EH (cell line): ENCODE measurements at places on chromosomes 2 and 18.

GRCh38 chr18:62571037-62571436 is 48.2 kb downstream of the ZCCHC2 start:
- no peak for DNase-seq

DNA sequence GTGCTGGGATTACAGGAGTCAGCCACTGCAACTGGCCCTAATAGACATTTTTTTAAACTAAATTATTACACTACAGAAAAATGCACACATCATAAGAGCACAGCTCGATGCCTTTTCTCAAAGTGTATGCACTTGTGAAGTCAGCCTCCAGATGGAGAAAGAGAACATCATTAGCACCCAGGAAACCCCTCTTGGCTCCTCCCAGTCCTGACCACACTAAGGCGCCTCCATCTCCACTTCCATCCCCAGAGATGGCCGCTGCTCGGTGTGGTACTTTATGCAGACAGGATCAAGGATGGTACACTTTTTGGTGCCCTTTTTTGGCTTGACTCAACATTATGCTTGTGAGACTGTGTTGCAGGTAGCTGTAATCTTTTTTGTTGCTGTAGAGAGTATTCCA is 34.8 kb downstream of the RRM2 start:
- peak; percentile 25 for DNase-seq

DNA sequence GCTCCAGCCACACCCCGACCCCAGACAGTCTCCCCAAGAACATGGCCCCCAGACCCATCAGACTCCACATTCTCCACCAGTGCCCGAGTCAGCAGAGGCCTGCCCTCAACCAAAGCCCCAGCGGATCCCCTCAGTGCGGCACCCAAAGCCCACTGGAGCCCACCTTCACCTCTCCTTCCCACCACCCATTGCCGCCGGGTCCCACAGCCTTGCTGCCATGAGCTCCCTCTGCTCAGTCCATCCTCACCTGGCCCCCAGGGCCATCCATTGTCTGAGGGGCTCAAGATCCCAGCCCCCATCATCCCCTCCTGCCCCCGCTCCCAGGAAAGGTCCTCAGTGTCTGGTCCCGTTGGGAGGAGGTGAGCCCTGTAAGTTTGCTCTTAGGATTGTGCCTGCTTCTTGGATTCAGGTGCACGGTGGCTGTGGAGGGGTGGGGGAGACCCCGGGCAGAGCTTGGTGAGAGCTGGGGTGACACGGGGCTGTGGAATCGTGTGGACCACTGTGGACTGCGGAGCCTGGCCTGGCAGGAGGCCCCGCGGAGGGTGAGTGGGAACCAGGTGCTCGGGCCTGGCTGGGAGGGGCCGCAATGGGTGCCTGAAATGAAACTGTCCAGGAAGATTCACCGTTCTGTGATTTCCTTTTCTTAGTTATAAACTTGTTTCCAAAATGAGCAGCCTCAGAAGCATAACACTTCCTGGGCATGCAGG is 32.7 kb upstream of the GPC1 start:
- no peak for DNase-seq

DNA sequence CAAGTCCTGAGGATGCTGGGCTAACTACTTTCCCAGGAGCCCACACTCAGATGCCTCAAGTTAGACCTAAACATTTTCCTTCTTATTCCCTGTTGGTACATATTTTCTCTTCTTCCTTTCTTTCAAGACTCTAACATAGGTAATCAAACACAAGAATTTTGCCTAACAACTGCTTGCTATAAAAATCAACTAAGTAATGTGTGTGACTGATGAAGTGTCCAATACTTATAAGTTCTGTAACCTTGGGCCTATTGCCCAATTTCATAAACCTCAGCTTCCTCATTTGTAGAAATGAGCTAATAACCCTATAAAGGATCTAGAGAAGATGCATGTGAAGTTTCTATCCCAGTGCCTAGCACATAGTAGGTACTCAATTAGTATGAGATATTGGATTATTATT is 31.6 kb upstream of the PIK3C3 start:
- no peak for DNase-seq

DNA sequence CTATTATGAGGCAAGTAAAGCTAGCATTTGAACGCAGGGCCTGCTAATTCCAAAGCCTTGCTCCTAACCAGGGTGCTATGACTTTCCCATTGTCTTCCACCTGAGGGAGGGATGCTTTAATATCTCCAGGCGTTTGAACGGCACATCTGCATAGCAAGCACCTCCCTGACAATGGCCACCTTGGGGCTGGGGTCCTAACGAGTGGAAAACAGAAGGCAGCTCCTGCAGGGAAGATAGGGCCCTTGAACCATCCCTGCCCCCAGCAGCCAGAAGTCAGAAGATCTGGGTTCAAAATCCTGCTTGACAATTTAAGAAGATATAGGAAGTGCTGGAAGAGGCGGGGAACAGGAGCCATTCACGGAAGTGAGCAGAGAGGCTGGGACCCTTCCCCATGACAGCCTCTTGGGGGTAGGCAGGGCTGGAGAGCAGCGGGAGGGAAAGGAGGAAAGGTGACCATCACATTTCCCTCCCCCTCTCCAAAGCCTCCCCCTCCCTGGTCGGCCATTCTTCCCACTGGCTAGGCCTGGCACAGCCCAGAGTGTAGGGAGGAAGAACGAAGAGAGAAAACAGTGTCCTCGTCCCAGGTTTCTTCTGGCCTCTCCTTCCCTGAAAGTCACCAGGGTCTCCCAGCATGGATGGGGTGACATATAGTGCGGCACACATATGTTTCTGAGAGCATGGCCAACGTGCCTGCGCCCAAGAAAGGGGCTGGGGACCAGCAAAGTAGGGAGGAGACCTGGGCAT is 73.5 kb downstream of the EMX1 start:
- no peak for DNase-seq

DNA sequence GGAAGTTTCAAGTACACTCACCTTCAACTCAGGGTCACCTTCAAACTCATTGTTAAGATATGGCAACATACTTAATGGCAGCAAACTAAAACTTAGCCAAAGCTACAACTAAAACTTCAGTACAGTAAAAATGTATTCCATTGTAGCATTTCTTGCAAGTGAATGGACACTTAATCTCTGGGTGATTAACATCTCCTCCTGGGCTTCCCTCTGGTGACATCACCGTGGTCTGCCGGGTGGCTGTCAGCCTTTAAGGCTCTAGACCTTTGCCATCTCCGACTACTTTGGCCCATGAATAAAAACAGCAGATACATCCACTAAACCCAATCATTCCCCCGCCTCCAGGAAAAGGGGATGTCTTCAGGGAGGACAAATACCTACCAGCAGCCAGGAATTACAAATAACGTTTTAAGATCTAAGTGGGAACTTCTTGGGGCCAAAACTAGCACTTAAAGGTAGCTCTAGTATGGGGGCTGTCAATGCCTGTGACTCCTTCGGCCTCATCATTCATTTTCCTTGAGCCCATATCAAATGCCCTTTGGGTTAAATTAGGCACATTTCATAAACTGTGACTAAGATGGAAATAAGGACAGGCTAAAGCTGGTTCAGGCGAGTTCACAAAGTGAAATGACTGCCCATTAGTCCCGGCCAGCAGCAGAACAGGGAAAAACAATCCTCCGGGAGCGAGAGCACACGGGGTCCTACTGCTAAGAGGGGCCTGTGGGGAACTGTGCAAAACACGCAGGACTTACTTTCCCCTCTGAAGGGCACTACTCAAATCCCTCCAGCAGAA is 1.1 kb downstream of the TFCP2L1 start:
- peak; percentile 4 for DNase-seq

GRCh38 chr18:25876330-25876948 is 214.0 kb downstream of the SS18 start:
- no peak for DNase-seq

- DNase-seq, result peak; percentile 73
Observed at GRCh38 chr2:199485732-199486335, 28.1 kb upstream of the SATB2 start.

DNA sequence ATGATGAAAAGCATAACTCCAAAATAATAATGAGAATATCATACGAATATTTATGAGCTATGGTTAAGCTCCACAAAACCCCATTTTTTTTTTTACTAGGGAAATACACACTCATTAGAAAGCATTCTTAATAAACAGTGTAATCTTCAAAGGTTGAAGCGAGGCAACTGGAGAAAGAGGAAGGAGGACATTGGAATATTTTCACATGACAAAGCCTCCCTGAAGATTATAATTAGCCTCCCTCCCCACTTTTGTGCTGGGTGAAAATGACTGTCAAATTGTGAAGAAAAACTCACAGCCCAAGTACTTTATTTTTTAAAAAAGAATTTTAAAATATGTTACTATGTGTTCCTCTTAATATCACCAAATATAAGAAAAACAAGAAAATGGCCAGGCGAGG is 64.1 kb upstream of the NFU1 start:
- DNase-seq, result no peak

DNA sequence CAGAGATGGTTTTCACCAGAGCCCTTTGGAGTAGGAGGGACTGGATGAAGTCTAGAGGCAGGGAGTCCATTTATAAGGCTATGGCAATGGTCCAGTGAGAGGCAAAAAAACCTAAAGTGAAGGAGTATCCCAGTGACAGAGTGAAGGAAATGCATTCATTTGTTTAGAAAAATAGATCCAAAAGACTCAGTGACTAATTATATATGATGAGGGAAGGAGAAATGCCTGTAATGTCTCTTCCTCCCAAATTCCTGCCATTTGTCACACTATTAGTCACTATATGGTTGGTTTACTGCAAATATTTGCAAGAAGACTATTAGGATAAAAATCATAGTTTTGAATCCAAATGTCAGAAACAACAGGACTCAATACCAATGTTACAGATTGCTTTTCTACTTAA is 104.2 kb downstream of the ZNF521 start:
- peak; percentile 91 for DNase-seq

DNA sequence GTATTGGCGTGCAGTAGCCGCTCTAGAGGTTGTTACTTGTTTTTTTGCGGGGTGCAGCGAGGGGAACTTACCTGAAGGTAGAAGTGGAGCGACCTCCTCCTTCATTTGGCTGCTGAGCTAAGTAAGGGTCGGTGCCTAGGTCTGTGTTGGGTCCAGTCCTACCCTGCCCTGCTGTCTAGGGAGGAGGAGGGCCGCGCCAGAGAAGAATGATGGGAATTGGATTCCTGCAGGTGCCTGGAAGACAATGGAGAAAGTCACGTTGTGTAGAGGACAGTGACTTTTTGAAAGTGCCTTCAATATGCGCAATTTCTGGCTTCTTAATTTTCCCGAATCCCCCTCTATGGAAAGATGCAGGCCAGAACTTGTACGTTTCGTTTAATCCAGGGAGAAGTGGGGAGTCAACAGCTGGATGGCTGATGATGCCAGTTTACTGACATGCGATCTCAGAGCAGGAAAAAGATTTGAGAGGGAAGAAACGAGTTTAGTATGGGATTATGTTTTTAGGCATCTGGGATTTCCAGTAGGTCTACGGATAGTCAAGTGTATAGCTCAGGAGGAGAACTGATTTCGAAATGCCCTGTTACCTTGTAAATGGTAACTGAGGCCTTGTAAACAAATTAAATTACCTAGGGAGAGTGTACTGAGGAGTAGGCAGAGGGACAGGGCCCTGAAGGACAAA is 653 bp downstream of the MRPS9 start:
- peak; percentile 7 for DNase-seq

GRCh38 chr2:48749291-48750127 is 6.0 kb downstream of the LHCGR start:
- DNase-seq, result no peak

DNA sequence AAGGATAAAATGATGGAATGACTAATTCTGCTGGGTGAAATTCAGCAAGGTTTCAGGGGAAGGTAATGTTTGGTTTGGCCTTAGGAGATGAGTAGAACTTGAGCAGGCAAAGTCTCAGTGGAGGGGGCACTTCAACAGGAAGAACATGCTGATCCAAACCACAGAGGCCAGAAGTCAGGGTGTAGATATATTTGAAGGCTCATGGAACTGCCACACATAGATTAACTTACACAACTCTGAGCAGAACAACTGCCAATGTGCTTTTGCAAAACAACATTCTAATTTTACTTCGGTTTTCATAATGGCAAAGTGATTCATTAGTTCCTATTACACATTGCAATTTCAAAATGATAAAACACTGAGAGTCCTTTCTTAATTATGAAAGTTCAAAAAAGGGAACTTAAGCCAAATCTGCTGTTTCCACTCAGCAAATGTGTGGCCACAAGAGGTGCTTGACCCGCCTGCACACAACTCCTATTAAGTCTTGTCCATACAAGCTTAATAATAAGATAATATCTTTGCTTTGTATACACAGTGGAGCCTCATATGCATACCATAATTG is 284.8 kb downstream of the MREG start:
- DNase-seq, result peak; percentile 96

- peak; percentile 84 for DNase-seq
Observed at GRCh38 chr2:109703077-109703476, 88.9 kb downstream of the SOWAHC start.

DNA sequence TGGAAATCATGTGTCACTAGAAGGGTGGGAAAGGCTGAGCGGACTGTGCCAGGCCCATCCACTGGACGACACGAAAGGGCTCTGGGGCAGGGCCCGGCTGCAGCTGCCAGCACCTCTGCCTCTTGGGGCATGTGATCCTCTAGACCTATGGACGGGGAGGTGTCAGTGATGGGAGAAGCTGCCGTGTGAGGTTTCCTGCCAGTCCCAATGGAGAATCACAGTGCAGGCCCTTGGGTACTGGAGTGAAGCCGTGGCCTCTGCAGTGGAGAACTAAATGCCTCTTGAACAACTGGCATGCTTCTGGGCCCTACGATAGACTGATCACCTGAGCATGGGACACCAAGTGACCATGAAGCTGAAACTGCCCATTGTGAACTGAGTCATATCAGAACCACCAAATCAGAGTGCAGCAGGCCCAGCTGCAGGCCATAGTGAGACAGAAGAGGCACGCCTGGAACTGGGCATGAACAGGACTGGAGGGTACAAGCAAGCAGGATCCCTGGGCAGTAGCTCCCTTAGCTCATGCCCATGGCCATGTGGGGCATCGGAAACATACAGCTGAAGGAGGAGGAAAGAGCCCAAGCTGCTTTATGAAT is 18.8 kb upstream of the RHOB start:
- DNase-seq, result no peak

DNA sequence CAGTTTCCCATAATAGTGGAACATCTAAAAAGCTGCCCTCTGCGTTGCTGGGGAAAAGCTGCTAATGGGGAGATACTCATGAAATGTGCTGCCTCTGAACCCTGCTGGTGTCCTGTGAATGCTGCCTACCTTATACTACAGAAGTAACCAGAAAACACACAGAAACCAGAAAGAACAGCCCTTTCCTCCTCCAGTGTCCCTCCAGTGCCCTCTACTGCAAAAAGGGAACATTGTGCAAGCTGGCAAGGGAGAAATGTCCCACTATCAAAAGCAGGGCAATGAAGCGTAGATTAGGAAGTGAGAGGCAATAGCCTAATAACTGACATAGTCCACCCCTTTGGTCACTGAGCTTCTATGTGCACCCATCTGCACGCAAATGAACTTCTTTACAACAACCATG is 162.7 kb upstream of the ETAA1 start:
- peak; percentile 77 for DNase-seq
